Globus pallidus (tissue), 1 donor: ENCODE measurements at places on chromosomes 1 and 21.
A peak's percentile ranks its signal among the peaks of the same experiment; 100 is the strongest.

DNA sequence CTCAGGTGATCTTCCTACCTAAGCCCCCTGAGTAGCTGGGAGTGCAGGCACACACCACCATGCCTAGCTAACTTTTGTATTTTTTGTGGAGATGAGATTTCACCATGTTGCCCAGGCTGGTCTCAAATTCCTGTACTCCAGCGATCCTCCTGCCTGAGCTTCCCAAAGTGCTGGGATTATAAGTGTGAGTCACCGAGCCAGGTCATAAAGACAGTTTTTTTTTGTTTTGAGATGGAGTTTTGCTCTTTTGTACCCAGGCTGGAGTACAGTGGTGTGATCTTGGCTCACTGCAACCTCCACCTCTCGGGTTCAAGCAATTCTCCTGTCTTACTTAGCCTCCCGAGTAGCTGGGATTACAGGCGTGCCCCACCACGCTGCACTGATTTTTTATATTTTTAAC is 42.1 kb downstream of the KIF1B start:
- no peak for DNase-seq

DNA sequence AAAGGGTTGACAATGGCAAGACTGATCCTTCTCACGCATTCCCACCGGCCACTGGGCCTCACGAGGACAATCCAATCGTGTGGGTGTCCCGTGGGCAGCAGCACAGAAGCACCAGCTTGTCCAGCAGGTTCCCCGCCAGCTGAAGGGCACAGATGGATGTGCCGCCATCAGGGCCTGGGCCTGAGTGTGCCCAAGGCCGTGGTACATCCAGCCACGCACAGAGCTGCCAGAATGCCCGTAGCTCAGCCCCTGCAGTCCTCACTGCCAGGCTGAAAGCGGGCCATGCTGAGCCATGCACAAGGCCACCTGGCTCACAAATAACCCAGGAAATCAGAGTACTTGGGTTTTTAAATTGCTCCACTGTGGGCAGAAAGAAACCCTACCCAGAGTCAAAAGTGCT is 7.0 kb downstream of the NPHP4 start:
- DNase-seq: no peak

DNA sequence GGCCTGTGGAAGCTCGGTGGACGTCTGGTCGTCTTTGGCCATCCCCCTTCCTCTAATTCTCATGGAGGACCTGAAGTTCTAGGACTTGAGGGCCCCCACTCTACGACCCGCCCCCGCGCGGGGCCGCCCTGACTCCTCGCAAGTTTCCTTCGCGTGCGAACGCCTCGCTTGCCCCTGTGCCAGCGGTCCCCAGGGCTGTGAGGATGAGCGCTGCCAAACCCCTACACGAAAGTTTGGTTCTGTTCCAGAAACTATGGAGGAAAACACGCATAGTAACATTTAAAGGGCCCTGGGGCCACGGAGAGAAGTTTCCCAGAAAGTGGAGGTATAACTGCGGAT is 304 bp upstream of the GNG12 start:
- DNase-seq: no peak

DNA sequence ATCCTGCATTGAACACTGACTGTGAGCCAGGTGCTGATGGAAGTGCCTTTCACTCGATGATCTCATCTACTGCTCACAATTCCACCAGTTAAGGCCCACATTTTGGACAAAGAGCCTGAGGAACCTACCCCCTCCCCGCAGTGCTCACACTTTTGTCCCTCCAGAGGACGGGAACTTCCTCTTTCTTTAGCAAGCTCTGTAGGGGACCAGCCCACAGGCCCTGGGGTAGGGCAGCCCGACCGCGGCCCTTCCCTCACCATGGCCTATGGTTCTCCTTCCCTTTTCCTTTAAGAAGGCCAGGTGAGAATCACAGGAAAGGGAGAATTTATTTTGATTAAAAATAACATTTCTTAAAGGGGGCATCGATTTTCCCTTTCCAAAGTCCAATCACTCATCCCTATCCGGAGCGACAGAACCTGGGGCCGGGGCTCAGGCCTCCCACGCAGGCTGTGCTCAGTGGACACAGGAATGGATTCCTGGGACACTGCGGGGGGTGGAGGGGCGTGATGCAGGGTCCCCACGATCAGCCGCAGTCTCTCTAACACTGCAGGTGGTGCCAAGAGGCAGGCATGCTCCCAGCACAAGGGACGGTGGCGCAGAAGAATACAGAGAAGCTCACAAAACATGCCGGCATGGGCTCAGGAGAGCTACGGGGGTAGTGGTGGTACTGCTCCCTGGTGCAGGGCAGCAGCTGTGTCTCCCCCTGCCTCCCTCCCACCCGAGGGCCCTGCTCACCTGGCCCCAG is 8.9 kb upstream of the KCNE1 start:
- no peak for DNase-seq

DNA sequence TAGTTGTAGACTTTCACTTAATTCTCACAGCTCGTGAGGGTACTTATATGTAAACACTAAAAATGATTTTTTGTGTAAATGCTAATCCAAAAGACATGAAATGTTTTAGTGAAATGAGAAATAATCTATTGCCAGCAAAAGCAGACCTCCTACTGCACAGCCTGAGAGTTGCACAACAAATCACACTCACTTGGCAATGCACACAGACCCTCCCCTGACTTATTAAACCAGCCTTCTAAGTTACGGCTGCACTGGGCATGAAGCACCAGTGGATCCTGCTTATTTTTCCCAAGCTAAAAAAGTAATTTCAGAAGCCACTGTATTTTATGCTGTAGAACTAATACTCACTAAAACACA is 10.3 kb downstream of the ERRFI1 start:
- peak; percentile 57 for DNase-seq

- DNase-seq: no peak
Observed at GRCh38 chr1:230517326-230517725, 91.2 kb upstream of the PGBD5 start.

- DNase-seq: no peak
Observed at GRCh38 chr1:23399229-23399628, 25.3 kb downstream of the TCEA3 start.

DNA sequence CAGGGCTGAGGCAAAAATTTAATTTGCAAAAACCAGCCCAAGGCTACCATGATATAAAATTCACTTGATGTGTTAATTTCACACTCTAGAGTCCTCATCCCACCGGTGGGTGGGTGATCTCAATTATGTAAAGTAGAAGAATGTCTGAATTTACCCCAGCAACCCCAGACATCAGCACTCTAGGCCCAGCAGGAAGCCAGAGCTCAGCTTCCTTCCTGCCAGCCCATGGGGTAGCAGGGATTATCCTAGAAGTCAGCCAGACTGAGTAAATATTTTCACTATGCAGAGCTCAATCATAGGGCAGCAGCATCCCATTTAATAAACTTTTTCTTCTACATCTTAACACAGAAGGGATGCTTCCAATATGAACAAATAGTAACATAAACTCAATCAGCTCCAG is 71.0 kb downstream of the SIPA1L2 start:
- DNase-seq: no peak

- DNase-seq: no peak
Observed at GRCh38 chr1:209509039-209509438, 74.5 kb upstream of the CAMK1G start.

DNA sequence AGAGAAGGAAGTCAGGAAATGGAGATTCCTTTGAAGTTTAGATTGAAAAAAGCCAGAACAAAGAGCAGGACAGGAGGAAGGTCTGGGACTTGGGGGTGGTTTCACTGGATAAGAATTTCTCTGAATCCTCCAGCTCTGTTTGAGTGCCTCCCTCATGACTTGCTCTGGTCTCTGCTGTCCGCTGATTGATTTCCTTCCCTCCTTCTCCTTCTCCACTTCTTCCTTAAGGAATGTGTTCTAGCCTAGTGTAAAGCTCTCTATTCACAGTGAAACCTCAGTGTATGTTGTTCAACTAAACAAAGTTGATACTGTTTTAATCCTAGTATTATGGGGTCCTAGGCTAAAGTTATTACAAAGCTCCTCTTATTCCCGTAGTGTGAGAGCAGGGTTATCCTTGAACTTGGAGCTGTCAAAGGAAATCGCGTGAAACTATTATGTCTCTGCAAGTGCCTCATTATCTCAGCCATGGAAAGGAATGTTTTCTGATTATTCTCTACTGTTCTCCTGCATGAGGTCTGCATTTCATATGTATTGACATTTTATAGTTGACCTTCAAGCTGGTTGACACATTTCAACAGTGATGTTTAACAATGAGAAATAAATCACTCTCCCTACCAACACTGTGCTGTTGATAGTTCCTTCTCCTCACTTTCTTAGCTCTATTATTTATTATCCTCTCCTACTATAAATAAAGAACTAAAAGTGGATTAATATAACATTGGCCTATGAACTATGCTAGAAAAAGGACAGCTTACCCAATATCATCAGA is 82.7 kb upstream of the KCTD3 start:
- DNase-seq: no peak

GRCh38 chr1:199684686-199685273 is 342.7 kb upstream of the NR5A2 start:
- DNase-seq: peak; percentile 35

- DNase-seq: no peak
Observed at GRCh38 chr1:31788825-31789256, 24.7 kb upstream of the ADGRB2 start.

DNA sequence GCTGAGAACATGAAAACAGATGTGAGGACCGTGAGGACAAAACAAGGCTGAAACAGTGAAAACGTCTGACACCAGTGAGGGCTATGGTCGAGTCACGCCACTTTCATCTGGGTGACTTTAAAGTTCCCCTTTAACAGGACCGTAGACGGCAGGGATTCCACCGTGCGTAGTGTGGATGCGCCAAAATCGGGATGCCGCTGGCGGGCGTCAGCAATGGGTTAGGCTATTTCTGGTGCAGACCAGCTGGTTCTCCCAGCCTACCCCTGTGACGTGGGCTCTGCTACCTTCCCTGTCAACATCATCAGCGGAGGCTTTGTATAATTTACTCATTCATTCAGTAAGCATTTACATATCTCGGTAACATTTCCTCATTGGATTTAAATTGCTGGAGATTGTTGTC is 246.6 kb upstream of the AJAP1 start:
- DNase-seq: no peak

GRCh38 chr1:84540759-84541158 is 33.5 kb downstream of the CTBS start:
- DNase-seq: no peak

DNA sequence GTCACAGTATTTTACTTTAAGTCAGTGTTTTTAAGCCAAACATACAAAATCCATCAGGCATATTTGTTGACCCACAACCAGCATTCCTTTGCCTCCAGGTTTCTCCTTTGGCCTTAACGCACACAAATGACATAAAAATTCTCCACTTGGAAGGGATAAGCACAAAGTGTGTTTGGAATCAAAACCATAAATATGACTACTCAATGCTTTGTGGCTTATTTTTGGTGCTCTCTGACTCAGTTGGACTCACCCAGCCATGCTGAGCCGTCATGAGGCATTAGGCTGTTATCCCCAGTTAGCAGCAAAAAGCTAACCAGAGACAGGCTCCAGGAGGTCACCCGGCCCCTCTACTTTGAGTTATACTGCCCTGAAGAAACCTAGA is 948 bp downstream of the PRUNE1 start:
- no peak for DNase-seq

GRCh38 chr1:13992489-13993285 is 292.7 kb downstream of the PRDM2 start:
- DNase-seq: no peak

- DNase-seq: no peak
Observed at GRCh38 chr1:39006287-39006686, 15.2 kb downstream of the AKIRIN1 start.

DNA sequence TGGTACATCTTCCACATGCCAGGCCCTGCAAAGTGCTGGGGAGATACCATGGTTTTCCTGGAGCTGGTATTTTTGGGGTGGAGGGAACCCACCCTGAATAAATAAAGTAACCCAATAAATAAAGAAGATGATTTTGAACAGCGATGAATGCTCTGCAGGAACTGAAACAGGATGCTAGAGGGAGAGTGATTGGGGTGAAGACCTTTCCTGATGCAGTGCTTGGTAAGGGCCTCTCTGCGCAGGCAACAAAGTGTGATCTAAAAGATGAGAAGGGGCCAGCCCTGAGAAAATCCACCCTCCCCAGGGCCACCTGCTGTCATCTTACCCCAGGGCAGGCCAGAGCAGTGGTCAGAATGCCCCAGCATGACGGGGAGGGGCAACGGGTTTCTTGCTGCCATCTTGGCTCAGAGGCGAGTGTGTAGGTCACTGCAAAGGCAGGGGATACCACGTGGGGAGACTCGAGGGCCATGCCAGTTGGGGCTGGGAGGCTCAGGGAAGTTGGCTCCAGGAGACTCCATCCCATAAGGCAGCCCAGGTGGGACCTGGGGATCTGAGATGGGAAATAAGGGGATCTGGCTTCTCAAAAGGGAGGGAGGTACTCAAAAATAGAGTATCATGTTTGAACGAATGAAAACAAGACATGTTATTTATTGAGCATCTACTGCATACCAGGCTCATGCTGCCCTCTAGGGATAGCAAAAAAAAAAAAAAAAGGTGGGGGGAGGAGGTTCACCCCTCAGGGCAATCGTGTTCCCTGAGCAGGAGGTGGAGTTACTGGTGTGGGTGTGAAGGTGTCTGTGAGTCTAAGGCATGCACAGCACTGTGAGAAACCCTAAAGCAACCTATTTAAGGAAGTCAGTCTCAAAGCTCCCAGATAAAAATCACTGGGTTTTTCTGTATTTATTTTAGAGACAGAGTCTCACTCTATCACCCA is 2.8 kb downstream of the SRARP start:
- DNase-seq: no peak

DNA sequence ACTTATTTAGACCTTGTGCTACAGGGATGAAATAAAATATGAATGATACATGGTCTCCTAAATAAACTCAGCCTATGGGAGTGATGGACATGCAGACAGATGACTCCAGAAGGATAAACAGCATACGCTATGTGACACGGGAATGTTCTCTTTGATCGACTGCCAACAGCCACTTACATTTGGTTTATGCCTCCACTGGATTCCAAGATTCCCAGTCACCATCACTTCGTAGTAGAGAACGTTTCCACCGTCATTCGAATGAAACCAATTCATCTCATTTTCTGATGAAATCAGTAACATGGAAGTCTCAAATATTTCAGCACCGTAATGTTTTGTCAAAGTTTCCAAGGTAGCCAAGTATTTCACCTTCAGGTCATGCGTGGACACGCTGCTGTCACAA is 99.7 kb downstream of the JAK1 start:
- DNase-seq: no peak

- no peak for DNase-seq
Observed at GRCh38 chr1:215040190-215040589, 42.3 kb upstream of the KCNK2 start.

DNA sequence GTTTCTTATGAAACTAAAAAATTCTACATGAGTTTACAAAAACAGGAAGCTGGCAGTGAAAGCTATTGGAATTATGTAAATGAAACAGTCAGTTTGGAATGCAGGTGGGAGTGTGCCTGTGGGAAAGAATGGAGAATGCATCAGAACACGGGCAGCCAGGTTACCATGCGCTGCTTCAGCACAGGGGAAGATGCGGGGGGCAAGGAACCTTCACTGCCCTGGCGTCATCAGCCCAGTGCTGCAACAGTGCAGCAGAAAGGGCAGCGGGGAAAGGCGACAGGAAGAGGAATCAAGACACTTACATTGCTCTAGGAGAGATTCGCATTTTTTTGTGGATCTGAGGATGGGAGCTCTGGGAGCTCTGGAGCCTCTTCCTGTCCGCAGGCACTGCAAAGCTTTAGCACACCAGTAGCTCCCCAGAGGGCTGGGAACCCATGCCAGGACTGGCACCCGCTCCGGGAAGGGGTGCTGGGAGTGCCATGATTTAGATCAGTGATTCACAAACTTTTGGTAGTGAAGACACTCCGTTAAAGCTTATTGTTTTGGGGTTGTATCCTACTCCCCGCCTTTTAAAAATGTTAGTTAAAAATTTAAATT is 64.1 kb upstream of the WDR26 start:
- DNase-seq: no peak
